ENCODE measurements at places on chromosomes 6 and 20.
A peak's percentile ranks its signal among the peaks of the same experiment; 100 is the strongest.

- DNase-seq = no peak
Measured at GRCh38 chr20:32806356-32806755, 13.4 kb upstream of the MAPRE1 start.

- peak; percentile 6 for DNase-seq
Measured at GRCh38 chr6:87922947-87923330, 124.7 kb upstream of the SPACA1 start.

GRCh38 chr6:27121640-27122039, 125.9 kb upstream of the PRSS16 start:
- DNase-seq = no peak

DNA sequence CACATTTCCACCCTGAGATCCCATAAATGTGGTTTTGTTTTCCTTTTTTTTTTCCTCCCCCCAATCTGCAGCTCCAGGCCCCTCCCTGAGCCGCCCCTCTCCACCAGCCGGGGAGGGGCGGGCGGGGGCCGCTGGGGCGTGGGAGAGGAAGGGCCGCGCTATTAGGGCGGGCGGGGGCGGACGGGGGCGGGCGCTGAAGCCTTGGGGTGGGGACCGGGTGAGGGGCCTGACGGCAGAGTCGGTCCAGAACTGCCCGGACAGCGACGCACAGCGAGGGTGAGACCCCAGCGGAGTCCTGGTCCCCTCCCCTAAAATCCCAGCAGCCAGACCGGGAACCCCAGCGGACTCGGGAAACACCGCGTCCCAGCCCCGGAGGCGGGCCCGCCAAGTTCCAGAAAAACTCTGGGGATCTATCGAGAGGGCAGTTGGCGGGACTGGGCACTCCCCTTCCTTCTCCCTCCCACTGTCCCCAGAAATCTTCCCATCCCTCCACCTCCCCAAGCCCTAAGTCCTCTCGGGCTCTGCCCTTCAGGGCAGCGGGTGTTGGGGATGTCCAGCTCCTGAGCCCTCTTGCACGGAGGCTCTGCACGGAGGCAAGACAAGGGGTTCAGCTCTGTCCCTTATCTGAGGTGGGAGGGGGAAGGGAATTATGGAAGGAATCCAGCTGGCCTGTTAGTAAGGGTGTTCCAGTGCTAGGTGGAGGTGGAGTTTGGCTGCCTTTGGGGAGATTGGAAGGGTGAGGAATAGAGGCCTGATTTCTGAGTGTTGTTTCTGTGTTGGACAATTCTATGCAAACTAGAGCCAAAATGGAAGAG, at the start of gene PRICKLE4:
TSS of gene PRICKLE4 (plus strand) at position 232 of the 815 bp plus-strand sequence. CDS start 2,692 bp downstream, outside the sequence.
- DNase-seq = no peak

- DNase-seq = no peak
Measured at GRCh38 chr20:23365390-23366165, 3.6 kb downstream of the GZF1 start.

DNA sequence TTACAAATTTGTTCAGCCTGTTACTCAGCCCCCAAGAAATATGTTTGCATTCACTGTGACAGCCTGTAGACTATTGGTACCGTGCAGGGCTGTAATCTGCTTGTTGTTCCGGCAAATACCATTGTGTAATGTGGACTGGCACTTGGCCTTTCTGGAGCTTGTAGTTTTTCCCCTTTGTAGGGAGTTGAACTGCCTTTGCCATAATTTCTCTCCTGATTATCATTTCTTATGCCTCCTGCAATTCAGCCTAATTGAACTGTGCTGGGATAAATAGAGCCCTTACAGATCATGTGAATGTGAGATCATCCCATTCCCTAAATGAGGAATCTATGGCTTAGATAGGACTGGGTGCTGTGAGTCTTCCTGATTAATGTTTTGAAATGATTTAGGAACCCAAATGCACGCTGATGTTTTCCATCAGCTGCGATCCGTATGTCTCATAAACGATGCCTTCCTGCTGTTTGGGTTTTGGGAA, 185.1 kb downstream of the JARID2 start:
- DNase-seq = no peak

DNA sequence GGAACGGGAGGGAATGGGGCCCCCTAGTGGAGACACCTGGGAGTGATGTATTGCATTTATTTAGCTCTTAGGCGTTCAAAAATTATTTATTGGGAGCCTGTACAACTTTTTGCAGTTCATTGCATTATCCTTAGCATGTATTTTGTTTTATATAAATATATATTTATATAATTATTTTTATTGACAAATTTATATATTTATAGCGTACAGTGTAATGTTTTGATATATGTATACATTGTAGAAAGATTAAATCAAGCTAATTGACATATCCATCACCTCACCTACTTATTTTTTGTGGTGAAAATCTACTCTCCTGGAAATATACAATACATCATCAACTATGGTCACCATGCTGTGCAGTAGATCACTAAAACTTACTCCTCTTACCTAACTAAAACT, 975 bp downstream of the SIRT5 start:
- DNase-seq = no peak

DNA sequence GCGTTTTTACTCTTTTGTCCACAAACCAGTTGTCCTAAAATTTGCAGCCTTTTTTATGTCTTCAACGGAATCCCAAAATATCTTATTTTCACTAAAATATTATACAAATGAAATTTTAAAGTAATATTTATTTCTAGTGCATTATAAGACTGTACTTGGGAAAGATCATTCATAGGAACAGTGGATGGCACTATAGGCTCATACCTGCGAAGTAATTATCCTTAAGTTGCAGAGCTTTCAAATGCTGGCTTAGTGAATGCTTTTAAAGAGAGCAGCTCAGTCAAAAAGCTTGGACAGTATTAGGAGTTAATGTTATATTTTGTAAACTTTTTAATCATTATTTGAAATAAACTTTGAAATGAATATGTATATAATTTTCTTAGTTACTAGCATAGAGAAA, 254.9 kb downstream of the CDKAL1 start:
- no peak for DNase-seq

DNA sequence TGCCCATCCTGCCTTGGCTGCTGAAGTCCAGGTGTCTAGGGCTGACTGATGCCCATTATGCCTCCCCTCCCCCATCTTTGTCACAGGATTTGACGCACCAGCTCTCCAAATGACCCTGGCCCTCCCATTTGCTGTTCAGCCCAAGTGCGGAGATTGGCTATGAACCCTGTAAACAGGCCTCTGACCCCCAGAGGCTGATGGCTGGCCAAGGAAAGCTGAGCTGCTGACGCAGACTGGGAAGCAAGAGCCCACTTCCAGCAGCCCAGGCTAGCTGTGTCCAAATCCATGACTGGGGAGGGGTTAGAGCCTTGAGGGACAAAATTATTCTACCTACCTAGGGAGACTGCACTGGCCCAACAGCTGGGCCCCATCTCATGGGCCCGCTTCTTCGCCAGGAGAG, 797 bp upstream of the GNRH2 start:
- no peak for DNase-seq

GRCh38 chr6:64280569-64280968, 645.0 kb downstream of the PHF3 start:
- DNase-seq = no peak

GRCh38 chr6:14573703-14574290, 456.2 kb downstream of the CD83 start:
- no peak for DNase-seq

GRCh38 chr20:19783966-19784401, 25.9 kb downstream of the RIN2 start:
- no peak for DNase-seq

DNA sequence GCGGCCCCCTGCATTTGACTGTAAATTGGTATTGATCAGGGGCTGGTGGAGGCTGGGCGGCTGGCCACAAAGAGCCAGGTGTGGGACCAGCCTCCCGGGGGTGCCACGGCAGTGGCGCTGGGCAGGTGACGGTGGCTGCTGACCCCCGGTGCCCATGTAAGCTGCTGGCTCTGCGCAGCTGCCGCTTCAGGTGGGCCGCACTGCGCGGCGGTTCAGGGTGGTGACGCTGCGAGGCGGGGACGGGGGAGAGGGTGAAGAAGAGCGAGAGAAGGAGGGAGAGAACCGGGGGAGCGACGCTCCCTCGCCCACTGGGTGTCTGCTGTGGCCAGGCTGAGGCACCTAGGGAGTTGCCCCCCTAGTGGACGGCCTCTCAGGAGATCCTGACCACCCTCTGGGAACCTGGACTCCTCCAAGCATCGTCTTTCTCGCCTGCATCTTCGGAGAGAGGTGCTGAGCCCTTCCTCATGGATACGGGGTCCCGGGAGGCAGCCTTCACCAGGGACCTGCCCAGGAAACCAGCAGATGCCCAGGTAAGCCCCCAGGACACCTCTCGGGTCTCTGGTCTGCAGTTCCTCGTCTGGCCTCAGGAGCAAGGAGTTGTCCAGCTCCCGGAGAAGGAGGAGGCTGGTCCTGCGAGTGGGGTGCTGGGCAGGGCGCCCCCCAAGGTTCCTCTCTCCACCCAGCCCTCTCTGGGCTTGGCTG, 77.5 kb upstream of the GATA5 start:
- DNase-seq = no peak

DNA sequence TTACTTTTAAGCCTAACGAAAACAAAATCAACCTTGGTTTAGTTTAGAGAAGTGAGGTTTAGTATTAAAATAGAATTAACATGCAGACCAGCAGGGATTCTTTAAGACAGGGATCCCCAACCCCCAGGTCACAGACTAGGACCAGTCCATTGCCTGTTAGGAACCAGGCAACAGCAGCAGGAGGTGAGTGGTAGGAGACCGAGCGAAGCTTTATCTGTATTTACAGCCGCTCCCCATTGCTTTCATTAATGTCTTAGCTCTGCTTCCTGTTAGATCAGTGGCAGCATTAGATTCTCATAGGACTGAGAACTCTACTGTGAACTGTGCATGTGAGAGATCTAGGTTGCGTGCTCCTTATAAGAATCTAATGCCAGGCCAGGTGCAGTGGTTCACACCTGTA, 225.9 kb downstream of the NKAIN2 start:
- DNase-seq = no peak

GRCh38 chr20:19416627-19417026, 204.2 kb downstream of the SLC24A3 start:
- no peak for DNase-seq

DNA sequence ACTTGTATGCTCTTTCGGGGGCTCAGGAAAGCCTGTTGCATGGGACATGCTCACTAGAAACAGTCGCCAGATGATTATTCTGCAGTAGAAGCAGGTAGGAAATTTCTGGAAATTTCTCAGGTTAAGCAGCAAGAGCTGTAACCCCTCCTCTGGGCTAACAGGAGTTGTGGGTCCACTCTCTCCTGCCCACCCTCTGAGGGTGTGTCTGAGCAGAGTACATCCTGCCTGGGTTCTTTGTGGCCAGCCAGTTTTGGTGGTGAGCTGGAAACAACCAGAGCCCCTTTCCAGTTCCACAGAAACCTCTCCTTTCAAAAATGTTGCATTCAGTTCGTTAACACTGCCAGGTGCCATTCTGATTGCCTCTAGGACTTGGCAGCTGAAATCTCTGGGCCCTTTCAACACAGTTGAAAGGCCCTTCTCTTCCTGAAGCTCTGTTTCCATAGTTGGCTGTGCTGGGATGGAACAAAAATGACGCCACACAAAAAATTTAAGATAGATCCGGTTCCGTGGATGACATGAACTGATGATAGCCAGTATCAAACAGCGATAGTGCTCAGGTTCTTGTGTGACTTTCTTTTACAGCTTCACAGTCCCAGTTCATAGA, 38.5 kb downstream of the PLCG1 start:
- DNase-seq = no peak

DNA sequence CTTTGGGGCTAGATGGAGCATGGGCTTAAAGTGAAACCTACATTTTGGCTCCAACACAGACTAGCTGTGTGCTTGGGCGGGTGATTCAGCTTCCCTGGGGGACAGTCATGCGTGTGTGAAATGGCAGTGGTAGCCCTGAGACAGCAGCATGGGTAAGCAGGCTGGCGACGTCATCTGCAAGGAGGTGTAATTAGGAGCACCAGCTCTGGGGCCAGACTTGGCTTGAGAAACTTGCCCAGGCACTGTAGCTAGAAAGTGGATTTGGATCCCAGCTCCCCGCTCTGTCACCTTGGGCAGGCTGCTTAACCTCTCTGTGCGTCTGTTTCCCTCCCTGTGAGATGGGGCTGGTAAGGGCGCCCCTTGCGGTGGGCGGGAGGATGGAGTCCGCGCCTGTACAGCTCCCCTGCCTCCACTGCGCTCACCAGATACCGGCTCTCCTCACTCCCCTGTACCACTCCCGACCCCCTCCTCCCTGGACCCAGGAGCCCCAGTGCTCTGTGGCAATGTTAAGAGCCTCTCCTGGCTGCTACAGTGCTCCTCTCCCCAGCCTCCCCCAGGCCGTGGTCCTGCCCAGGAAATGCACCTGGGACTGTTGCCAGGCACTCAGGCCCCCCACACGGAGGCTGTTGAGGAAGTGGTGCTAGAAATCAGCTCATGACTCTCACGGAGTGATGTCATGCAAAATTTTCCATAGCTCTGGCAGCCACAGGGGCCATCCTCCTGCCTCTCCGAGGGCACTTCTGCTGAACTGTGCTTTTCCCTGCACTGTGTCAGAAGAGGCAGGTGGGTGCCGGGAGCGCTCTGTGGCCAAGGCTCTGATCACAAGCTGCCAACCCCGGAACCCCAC, 44.6 kb downstream of the SYNJ2 start:
- peak; percentile 87 for DNase-seq

DNA sequence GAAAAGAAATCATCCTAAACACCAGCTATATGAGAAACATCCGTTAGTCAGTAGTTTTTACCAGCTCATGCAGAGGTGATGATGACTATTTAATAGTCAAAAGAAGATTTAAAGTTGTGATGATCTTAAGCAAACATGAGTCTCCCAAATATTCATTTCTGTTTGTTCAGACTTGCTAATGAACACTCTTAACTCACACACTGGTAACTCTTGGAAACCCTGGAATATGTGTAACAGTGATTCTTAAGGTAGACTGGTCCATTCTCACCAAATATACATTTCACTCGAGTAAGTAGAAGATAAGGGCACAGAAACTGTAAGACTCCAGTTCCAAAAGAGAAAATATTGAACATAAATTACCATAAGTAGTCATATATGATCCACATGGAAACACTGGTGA, 29.1 kb downstream of the RSPO3 start:
- DNase-seq = no peak

DNA sequence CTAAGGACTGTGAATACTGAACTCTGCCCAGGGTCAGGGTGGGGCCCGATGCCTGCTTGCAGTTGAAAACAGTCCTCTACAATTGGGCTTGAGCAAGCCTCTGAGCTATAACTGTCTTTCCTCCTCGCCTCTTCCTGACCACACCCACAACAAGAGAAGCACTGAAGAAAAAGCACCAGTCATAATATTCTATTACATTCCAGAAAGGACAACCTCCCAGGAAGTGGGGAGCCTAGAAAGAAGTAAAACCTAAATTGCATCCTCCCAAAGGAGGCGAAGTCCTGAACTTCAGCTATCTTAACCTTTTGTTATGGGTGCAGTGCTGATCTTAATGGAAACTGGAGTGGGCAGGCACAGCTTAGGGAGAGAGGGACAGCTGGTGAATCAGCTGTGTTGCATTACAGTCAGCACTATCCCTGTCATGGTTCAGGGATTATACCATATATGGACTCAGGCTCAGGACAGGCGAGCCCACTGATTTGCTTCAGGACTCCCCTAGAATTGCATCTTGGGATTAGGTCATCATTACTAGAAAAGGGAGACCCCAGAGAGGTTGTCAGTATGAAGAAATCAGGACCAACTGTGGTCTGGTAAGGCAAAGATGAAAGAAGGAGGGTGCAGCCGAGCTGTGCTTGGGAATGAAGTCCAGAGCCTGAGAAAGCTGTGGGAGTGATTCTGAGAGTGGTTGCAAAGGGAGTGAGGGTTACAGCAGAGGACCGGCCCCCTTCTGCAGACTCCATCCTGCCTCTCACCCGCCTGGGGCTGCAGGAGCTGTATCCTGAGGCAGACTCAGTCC, 18.3 kb upstream of the TRAM2 start:
- DNase-seq = no peak

Data from CD4-positive, alpha-beta T cell treated with Interleukin-4 for 1 hour (primary cell).